ENCODE measurements at places on chromosomes 2 and 18. TPM values are rescaled to one million over a fixed set of nuclear protein-coding genes. Genes with fewer than 3 reads are reported as not detected.

DNA sequence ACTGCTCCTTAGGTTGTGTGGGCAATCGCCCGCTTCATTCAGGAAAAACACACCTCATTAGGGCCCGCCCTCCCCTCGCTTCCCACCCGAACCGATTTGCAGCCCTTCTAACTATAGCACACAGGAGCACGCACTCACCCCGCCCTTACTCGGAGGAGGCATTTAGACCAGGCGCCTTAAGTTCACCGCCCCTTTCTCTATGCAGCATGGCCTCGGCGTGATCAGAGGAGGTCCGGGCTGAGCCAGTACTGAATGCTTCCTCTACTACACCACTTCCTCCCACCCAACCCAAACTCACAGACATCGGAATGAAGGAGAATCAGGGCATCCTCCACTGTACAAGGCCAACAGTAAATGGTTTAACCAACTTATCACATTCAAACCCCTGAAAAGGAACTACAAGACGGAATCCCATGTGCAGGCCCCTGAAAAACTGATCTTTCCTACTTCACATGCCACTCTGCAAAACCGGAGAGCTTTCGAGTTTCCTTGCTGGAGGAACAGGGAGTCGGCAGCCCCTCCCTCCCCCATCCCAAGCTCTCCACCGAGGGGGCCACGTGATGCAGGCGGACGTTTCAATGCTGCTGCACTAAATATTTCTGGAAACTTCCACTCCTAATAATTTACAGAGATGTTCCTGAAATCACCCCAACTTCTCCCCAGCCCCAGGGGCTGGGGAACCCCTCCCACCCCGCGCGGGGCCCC is 1.4 kb downstream of the XPO1 start:
- peak overlapping the region; percentile 95 for H3K4me3 ChIP-seq
- no peaks in the 10 kb centered on the region for H3K27me3 ChIP-seq
- H3K27ac ChIP-seq: peak overlapping the region; percentile 98
- peaks cover 26% of the 10 kb centered on the region for H3K36me3 ChIP-seq
- H3K4me1 ChIP-seq: peaks cover 32% of the 10 kb centered on the region

GRCh38 chr18:24876266-24876665 is 415.8 kb downstream of the HRH4 start:
- H3K27me3 ChIP-seq: peaks cover 2% of the 10 kb centered on the region
- DNase-seq: no peak
- H3K27ac ChIP-seq: no peak overlapping the region
- H3K4me1 ChIP-seq: no peaks in the 10 kb centered on the region

- no peak overlapping the region for H3K27ac ChIP-seq
- DNase-seq: no peak
- H3K36me3 ChIP-seq: no peaks in the 10 kb centered on the region
Observed at GRCh38 chr2:188278388-188279092, 13.1 kb upstream of the GULP1 start.

The GCG gene
- not detected for total RNA-seq

The STK17B gene
- total RNA-seq: 178 TPM

All from activated CD4-positive, alpha-beta T cell treated with anti-CD3 and anti-CD28 coated beads for 36 hours (primary cell).